ENCODE measurements at places on chromosomes 11 and 22.

GRCh38 chr11:104672897-104673296, 225.4 kb downstream of the CASP12 start:
- DNase-seq, result no peak

GRCh38 chr11:34970033-34970432, 53.6 kb downstream of the PDHX start:
- no peak for DNase-seq

DNA sequence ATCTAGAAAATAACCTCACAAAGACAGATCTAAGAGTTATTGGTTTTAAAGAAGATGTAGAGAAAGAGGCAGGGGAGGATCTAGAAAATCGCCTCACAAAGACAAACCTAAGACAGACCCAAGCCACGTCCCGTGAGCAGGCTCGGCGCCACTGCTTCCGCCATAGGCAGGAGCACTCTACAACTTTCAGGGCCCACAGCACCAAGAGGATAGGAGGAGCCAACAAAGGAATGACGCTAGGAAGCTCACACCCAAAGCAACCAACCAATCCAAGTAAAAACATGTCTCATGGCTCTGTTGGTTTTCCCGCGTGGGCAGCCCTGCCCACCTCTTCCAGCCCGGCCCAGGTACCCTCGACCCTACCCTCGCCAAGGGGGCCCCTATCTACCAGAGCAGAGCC, 4167.4 kb upstream of the OR11H1 start:
- no peak for DNase-seq

GRCh38 chr11:19673924-19674729, 38.5 kb upstream of the NAV2 start:
- DNase-seq, result no peak

- no peak for DNase-seq
Measured at GRCh38 chr22:25360411-25360810, 141.0 kb downstream of the CRYBB2 start.

DNA sequence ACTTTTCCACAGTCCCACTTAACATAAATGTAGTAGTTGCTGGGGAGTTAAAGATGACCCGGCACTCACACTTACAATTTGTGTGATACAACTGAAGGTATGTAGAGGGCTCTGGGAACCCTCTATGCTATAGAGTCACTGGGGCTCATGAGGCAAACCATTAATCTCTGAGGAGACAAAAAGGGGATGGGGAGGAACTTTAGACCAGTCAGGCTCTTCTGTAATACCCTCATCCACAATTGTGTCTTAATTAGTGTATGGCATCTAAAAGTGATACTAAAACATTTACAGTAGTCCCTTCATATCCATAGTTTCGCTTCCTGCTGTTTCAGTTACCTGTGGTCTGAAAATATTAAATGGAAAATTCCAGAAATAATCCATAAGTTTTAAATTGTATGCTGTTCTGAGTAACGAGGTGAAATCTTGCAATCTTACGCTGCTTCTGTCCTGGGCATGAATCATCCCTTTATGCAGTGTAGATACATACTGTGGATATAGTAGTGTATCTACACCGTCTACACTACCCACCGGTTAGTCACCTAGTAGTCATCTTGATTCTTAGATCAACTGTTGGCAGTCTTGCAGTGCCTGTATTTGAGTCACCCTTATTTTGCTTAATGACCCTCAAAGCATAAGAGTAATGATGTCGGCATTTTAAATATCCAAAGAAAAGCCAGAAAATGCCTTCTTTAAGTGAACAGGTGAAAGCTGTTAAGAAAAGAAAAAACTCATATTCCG, 12.2 kb downstream of the CBL start:
- no peak for DNase-seq

DNA sequence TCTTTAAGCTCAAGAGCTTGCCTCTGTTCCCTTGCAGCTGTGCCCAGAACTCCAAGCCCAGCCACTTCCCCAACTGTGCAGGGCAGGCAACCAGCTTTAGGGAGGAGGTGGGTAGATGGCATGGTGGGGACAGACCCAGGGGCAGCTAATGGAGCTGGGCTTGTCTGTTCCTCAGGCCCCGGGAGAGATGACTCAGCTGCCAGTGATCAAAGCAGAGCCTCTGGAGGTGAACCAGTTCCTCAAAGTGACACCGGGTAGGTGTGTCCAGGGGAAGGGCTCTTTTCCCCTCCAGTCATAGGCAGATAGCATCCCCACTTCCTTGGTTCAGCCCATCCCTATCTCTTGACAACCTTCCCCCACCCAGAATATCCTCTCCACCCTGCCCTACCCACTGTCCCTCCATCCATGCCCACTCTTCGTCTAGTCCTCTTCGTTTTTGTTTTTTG, 32.4 kb downstream of the CREB3L1 start:
- no peak for DNase-seq

DNA sequence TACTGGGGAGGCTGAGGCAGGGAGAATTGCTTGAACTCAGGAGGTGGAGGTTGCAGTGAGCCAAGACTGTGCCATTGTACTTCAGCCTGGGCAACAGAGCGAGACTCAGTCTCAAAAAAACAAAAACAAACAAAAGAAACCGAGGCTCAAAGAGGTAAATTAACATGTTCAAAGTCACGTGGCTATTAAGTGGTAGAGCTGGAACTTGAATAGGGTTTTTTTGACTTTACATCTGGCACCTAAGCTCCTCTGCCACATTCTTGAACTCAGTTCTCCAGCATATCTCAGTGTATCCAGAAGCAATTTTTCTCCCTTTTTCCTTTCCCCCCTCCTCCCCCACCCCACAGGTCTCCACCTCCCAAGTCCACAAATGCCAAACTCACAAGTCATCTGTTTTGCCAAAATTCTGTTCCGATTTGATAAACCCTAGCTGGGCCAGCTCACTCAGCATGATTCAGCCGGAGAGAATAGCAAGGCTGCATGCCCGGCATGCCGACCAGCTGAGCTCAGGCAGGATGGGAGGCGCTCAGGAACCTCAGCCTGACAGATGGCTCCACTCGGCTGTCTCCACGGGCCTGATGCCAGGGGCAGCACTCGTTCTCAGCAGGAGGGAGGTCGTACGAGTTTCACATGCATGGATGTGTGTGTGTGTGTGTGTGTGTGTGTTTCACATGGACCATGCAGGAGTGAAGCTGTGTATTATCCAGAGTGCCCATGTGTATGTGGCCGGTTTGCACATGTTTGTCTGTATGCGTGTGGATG, 63.2 kb upstream of the RRAS2 start:
- DNase-seq, result no peak

DNA sequence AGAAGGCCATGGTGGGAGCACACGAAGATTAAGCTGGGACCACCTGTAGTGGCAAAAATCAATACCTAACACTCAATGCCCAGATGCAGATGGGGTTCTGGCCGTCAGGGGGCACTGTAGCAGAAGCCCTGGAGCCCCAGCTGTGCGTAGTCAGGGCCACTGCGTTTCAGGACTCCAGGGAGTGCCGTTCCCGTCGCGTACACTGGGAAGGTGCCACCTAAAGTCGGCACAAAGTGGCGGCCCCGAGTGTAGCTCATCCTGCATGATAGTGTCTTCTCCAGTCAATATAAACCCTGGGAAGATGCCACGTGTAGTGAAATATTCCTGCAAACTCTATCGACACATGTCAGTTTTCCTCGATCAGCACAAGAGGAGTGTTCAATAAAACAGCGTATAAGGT, 123.8 kb upstream of the NTM start:
- DNase-seq, result no peak

All from naive thymus-derived CD4-positive, alpha-beta T cell (primary cell).